ENCODE measurements at places on chromosomes 2 and 18.

GRCh38 chr18:63356272-63356896 is 10.6 kb downstream of the KDSR start:
- DNase-seq = no peak

DNA sequence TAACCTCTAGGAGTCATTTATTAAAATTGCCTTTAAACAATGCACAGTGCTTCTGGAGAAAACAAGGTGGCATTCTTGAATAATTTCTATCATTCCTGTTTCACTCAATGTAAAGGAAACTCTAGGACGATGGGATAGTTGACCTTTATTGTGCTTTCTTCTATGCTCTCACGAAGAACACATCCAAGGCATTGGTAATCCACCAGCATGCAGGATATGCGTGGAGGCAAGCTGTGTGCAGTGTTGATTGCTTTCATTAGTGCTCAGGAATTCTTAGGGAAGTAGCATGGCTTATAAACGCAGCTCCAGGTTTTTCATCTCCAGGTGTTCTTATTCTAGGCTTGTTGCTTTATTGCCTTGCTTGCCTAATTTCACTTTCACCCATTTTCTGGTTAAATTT is 58.4 kb upstream of the CAVIN2 start:
- no peak for DNase-seq

GRCh38 chr2:160700021-160700814 is 206.6 kb upstream of the RBMS1 start:
- DNase-seq = no peak

DNA sequence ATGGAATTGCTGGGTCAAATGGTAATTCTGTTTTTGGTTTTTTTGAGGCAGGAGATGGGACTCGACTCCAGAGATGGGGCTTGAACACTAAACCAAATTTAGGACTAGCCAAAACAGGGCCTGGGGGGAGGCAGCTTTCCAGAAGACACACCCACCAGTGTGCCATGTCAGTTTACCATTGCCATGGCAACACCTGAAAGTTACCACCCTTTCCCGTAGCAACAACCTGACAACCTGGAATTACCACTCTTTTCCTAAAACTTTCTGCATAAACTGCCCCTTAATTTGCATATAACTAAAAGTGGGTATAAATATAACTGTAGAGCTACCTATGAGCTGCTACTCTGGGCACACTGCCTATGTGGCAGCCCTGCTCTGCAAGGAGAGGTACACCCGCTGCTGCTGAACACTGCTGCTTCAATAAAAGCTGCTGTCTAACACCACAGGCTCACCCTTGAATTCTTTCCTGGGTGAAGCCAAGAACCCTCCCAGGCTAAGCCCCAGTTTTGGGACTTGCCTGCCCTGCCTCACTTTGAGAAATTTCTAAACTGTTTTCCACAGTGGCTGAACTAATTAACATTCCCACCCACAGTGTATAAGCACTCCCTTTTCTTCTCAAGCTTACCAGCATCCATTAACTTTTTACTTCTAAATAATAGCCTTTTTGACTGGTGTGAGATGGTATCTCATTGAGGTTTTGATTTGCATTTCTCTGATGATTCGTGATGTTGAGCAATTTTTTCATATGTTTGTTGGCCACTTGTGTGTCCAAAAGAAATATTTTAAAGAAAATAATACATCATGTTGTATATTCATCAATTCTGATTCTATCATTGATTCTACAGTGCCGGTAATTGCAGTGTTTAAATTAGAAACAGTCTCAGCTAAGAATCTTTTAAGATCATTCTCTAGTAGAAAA is 10.6 kb downstream of the CDK15 start:
- DNase-seq = no peak

- DNase-seq = no peak
Measured at GRCh38 chr2:96065381-96065930, 30.7 kb upstream of the GPAT2 start.

DNA sequence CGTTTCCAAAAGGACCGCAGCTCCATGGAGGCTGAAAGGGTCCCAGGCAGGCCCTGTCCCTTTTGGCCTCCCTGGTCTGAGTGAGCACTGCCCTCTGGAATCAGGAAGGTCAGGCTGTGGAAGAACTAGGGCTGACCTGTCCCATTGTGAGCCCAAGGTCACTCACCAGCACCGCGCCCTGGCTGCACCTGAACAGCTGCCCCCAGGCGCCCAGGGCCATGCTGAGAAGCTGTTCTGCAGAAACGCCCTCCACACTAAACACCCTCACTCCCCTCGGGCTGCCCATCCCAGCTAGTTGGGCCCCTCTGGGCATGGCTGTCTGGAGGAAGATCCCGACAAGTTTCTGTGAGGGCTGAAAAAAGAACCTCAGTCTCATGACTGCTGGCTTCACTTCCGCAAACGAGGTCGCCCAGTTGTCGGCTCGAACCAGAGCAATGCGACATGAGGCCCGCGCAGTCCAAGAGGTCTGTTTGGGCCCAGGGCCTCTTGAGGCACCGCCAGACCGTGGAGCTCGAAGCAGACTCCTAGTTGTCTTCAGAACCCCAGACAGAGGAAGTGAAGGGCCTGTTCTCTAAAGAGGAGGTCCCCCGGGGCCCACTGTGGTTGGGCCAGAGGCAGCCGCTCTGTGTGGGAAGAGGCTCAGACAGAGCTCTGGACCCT is 64.4 kb downstream of the INPP5D start:
- DNase-seq = no peak

- DNase-seq = no peak
Measured at GRCh38 chr18:61635901-61636528, 256.8 kb downstream of the RNF152 start.

DNA sequence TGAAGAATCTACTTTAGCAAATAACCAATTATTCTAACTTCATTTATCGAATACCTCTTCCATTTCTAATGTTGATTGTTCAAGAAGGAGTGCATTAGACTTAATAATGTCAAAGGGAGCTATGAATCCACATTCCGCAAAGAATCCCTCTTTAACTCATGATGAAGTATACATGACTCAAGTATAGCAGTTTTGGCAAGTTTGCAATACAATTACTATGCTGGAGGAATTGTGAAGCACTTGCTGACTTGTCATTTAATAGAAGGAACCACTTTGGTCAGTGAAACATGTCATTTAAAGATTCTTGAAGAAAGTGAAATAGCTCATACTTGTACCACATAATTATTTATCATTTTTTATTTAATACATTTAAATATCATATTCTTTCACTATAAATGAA is 125.1 kb downstream of the SLC39A10 start:
- no peak for DNase-seq

DNA sequence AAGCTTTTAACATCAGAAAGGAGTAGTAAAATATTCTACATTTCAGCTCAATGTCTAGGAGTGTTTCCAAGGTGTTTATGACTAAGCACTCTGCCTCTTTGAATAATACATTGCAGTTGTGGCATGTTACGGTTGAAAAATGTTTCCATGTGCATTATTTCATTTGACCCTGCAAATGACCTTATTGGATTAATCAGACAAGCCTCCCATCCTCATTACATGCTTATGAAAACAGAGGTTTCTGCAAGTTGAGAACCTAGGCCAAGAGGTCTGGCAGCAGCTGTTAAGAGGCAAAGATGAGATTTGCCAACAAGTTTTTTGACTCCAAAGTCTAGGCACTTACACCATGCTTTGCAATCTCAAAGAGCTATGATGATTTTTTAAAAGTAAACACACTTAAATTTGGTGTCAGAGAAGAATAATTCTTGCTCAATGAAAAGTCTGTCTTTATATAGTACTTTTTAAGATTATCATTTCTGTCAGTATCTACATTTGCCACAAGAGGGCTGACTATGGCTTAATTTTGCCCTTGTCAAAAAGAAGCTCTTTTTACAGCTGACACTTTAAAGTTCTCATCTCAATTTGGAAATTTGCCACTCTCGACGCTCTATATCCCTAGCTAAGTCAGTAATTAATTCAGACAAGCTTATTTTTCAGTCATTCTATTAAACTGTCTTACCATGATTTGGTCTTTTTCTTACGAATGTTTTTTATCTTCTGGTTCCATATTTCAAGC is 260.6 kb downstream of the PAX3 start:
- DNase-seq = no peak

- DNase-seq = no peak
Measured at GRCh38 chr18:65906621-65907034, 155.8 kb downstream of the CDH7 start.

- DNase-seq = no peak
Measured at GRCh38 chr2:172467382-172467781, 40.0 kb downstream of the ITGA6 start.

DNA sequence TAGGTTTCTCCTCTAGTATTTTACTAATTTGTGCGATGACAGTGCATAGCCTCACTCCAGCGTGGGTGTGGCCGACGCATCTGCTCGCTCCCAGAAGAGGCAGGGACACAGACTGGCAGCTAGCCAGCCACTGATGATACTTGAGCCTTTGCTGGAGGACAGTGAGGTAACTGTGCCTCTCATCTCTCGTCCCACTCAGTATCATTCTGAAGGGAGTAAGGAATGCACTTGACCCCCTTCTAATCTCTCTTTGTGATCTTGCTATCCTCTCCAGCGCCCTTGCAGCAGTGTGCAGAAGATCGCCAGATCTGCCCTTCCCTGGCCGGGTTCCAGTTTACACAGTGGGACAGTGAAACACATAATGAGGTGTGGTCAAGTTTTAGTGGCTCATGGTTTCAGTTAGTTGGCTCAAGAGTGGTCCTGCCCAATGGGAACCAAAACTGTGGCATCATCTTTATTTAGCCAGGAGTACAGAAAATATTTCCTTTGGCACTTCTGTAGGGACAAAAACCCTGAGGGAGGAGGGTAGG is 17.5 kb downstream of the NCAPH start:
- DNase-seq = no peak

All from H1 (cell line).